ENCODE measurements at places on chromosomes 7 and 10.

GRCh38 chr10:44185315-44185666 is 199.6 kb downstream of the CXCL12 start:
- no peak for DNase-seq

- DNase-seq = no peak
Measured at GRCh38 chr7:114269714-114270113, 144.9 kb upstream of the FOXP2 start.

DNA sequence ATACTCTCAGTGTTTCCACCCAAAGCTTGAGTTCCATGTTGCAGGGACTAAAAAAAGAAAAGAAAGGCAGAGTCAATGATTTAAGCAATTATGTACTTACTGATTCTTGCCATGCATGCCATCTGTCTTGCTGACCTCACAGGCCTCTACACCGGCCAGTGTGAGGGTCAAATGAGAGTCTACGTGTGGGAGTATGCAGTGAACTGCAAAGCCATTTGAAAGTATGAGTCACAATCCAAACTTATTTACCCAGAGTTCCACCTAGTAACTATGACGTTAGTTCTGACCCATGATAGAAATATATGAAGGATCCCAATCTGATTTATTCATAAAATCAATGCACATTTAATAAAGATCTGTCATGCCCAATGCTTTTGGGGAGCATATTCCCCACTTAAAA is 26.5 kb downstream of the PDE1C start:
- no peak for DNase-seq

DNA sequence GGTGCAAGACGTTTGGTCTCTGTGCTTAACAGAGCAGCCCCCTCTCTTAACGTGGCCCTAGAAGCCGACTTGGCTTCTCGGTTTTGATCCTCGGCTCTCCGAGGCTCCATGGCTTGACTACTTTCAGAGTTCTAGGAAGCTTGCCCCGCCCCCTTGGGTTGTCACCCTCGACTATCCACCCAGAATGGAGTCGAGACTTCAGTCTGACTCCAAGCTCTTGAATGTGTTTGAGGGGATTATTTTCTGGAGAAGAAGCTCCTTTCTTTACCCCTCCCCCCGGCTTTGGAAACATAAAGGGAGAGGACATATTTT is 448 bp downstream of the SEC24C start:
- DNase-seq = peak; percentile 86

DNA sequence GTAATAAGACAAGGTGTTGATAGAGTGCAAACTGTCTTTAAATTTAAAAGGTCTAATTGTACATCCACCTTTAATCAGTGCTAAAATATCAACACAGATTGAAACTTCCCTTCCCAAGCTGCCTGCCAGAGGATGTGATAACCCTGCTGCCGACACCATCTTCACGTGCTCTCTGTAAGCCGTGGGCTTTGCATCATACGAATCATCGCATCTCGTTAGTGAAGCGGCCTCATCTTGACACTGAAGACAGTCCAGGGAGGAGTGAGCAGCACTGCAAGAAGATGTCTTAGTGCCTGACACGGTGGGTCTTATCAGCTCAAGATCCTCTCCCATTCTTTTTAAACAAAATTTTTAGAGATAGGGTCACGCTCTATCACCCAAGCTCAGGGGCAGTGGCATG is 518.8 kb downstream of the PTPRN2 start:
- DNase-seq = no peak

DNA sequence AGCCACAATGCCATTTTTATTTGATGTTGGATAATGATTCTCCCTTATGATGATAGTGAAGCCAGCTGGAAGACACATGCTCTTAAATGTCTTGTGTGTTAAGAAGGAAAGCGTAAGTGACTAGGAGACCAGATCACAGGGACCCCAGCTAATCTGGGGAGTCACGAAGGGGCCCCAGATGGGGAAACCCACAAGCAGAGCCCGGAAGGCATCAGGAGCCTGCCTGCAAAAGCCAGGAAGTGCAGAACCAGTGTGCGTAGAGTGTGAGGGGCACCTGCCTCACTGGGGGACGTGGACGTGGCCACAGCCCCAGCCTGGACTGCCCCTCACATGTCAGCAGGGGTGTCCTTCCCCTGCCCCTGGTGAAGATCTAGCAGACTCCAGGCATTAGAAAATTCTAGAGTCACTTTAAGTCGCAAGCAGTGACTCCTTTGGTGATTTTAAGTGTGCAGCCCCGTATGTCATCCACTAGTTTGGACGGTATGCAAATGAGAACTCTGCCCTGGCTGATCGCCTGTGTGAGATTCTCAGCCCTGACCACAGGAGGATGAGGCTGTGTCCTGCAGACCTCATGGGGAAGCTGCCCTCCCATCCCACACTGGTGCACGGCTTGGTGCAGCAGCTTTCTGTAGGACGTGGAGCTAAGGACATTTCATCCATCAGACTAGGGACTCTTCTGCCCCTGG is 243.0 kb downstream of the WDR37 start:
- DNase-seq = no peak

GRCh38 chr10:22581461-22581860 is 132.9 kb downstream of the PIP4K2A start:
- peak; percentile 47 for DNase-seq

GRCh38 chr7:99001482-99002147 is 123.3 kb downstream of the TRRAP start:
- no peak for DNase-seq

DNA sequence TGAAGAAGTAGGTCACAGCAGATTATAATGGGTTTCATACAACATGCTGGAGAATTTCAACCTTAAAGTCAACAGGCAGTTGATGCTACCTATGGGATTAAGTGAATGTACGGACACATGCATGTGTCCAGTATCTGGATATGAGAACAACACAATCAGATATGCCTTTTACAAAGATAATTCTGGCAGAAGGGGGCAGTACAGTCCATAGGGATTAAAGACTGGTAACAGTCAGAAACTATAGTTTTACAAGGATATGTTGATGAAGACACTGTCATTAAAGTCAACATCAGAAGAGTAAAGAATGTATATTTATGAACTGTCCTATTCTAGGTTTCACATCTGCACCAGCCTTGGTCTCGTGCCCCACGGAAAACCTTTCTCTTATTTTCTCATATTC is 41.5 kb downstream of the ANKMY2 start:
- DNase-seq = peak; percentile 19

DNA sequence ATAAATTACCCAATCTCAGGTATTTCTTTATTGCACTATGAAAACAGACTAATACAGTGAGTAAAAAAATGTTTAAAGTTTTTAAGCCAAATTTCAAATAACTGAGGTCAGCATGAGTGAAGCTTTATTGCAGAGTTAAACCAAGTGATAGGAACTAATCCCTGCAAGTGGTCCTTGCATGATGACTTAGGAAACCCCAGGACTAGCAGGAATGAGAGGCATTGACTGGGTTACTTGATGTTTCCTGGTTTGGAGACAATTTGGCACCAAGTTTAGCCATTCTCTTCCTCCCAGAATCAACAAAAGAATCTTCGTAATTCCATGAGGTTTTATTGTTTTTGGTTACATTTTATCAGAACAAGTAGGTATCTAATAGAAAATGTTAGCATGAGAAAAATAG is 194.2 kb downstream of the BICC1 start:
- DNase-seq = no peak

DNA sequence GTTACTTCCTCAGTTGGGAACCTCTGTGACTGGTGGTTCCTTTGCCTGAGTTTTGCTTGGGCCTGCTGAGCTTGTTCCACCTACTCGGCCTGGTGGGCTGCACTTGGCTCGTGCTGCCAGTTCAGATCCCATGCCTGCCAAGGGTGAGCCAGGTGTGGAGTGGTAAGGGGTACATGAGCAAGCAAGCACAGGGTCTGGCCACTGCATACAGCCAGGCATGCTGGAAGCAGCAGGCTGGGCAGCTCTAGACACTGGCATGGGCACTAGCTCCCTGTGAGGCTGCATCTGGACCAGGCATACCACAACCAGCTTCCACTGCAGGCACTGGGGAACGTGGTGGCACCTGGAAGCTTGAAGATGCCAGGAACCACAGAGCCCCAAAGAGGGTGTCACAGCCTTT is 624.0 kb downstream of the LRMDA start:
- no peak for DNase-seq

DNA sequence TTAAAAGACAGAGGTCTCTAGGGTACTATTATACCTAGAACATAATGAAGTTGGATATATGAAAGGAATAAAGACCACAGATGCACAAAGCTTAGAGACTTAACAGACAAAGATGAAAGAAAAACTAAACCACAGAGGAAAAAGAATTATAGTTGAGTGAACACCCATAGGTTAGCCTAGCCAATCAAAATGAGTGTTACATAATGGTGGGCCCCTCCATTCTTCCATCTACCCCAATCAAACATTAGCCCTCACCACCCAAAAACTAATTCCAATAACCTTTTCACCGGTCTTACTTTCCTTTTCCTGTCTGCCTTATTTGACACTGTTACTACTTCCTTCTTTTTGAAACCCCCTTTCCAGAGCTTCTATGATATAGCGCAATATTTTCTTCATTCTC is 130.1 kb downstream of the ELMO1 start:
- DNase-seq = no peak

GRCh38 chr10:23517155-23517554 is 78.3 kb downstream of the OTUD1 start:
- DNase-seq = no peak

- peak; percentile 39 for DNase-seq
Measured at GRCh38 chr7:12291870-12292269, 80.8 kb downstream of the TMEM106B start.

DNA sequence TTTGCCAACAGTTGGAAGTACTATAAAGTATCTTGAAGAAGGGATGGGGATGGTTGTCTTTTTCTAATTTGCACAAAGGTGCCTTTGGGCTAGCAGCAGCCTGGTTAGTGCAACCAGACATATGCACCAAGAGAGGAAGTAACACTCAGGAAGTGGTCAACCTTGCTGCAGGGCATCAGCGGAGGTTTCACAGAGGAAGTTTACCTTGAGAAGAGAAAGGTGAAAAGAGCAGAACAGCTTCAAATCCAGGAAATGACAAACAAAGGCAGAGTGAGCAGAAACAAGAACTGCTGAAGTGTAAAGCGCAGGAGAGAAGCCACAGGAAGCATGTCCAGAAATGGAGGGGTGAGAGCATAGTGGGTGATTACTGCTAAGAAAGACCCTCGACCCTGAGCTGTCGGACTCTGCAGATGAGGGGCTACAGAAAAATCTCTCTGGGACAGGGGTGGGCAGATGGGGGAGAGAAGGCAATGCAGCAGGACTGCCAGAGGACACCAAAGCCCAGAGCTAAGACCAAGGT is 66.9 kb downstream of the STK17A start:
- peak; percentile 51 for DNase-seq

DNA sequence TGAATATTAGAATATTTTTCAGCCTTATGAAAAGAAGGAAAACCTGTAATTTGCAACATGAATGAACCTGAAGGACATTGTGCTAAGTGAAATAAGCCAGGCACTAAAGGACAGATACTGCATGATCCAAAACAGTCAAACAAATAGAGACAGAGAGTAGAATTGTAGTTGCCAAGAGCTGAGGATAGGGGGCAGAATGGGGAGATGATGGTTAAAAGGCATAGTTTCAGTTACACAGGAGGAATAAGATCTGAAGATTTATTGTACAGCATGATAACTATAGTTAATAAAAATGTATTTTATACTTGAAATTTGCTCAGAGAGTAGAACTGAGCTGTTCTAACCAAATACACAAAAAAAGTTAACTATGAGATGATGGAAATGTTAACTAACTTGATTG is 149.0 kb upstream of the TMEM106B start:
- DNase-seq = peak; percentile 20

- DNase-seq = no peak
Measured at GRCh38 chr10:30182191-30183054, 123.0 kb upstream of the JCAD start.

- DNase-seq = peak; percentile 76
Measured at GRCh38 chr10:132306864-132307751, 642 bp downstream of the STK32C start.

All from hematopoietic multipotent progenitor cell treated with erythropoietin and hydrocortisone succinate and interleukin-3 and kit ligand, for 6 days (in vitro differentiated cells).